Caudate nucleus (tissue), 63 donors: ENCODE measurements at places on chromosomes 7 and 10.
A peak's percentile ranks its signal among the peaks of the same experiment; 100 is the strongest.

- DNase-seq, result no peak
These were observed 42.0 kb upstream of the NRP1 start for GRCh38 chr10:33376476-33376875.

GRCh38 chr7:122100021-122100420 is 44.0 kb downstream of the AASS start:
- no peak for DNase-seq

GRCh38 chr7:83504330-83504729 is 144.6 kb downstream of the SEMA3E start:
- no peak for DNase-seq

- DNase-seq, result peak; percentile 12
These were observed 58.0 kb downstream of the FAM171A1 start for GRCh38 chr10:15313047-15313446.

GRCh38 chr10:124289851-124290795 is 128.6 kb downstream of the OAT start:
- no peak for DNase-seq

DNA sequence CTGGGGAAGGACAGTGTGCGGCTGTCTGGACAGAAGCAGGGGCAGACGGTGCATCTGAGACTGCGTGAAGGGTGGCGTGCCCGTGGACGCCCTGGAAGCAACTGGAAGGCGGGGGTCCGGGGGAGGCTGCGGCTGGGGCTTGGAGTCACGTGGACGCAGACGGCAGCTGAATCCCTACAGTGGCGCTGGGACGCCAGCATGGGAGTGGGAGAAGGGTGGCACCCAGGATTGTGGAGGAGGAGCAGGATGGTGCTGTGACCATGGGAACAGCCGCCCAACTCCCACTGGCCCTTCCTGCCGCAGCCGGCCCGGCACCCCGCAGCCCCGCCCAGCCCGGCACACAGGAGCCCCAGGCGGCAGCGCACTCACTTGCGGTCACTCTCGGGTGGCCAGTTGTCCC is 9.7 kb downstream of the INTS1 start:
- DNase-seq, result no peak

GRCh38 chr7:147861058-147861716 is 729.4 kb upstream of the C7orf33 start:
- no peak for DNase-seq

DNA sequence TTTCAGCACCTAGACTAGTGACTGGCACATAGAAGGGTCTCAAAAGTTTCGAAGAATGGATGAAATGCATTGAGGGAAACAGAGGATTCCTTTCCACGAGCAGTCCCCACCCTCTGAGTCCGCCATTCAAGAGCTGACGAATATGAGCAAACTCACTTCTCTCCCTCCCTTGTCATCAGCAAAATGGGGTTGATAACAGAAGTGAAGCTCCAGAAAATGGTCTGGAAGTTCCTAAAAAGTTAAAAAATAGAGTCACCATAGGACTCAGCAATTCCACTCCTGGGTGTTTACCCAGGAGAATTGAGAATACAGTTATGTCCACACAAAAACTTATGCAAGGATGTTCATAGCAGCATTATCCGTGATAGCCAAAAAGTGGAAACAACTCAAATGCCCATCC is 25.0 kb upstream of the SRGN start:
- DNase-seq, result no peak

DNA sequence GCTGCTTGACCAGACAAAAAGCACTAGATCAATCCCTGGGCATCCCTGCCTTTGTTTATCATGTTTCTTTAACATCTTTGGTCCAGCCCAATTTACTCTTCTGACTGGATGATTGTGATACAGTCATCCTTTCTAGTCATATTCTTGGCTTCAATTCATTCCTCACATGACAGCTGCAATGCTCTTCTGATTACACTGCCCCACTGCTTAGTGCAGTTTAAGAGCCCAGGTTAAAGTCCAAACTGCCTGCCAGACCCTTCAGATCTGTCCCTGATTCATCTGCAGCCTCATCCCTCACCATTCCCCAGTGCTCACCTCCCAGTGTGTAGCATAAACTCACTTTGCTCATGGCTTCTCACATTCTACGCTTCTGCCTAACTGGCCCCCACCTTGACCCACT is 383.8 kb downstream of the TNS3 start:
- DNase-seq, result no peak

- no peak for DNase-seq
These were observed 142.1 kb upstream of the PTPRZ1 start for GRCh38 chr7:121730869-121731268.

GRCh38 chr10:133258066-133258817 is 18.4 kb downstream of the ADAM8 start:
- DNase-seq, result no peak

- DNase-seq, result no peak
These were observed 67.0 kb downstream of the PRLHR start for GRCh38 chr10:118528426-118528825.

- no peak for DNase-seq
These were observed 69.4 kb downstream of the PTPRE start for GRCh38 chr10:127976286-127976685.

- DNase-seq, result no peak
These were observed 30.2 kb downstream of the TAS2R16 start for GRCh38 chr7:122965306-122965705.

- DNase-seq, result no peak
These were observed 391.7 kb upstream of the SHH start for GRCh38 chr7:156203923-156204322.

- no peak for DNase-seq
These were observed 43.5 kb downstream of the ADK start for GRCh38 chr10:74194545-74194944.

DNA sequence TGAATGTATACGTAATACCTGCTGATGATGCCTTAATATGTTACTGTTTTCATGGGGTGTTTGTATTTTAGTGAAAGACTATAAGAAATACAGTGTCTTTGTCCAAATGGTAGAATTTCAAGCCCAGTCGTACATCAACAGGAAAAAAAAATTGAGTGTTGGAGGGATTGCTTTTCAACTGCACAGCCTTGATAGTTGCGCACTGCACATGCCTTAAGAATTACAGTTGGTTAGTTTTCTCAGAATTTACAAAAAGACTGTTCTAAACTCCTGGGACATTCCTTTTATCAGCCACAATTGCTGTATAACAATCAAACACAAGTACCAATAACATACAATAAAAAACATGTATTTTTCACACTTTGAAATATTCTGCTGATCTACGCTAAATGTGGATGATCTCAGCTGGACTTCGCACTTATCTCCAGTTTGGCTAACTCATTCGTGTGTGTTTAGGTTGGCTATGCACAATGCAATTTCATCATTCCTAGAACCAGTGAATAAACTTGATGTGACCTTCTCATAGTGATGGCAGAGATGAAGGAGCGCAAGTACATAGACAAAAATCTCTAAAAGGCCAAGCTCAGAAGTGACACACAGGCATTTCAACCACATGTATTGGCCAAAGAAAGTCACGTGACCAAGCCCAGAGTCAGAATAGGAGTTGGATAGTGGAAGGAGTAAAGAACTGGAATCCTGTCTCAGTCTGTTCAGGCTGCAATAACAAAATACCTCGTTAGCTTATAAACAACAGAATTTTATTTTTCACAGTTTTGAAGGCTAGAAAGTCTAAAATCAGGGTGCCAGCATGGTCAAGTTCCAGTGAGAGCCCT is 152.3 kb downstream of the IPMK start:
- no peak for DNase-seq

DNA sequence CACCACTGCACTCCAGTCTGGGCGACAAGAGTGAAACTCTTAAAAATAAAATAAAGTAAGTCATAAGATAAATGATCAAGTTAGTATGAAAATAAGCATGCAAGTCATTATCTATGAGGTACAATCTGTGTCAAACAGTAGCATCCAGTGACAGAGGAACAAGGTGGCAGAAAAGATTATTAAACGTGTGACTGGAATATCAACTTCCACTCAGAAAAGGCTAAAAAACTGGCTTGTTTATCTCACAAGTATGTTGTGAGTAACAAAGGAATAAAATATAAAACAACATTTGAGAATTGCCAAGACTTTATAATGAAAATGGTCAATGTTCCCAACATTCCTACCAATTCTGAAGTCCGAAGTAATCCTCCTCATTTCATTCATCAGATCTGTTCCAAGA is 30.3 kb downstream of the ITGB1 start:
- DNase-seq, result no peak

DNA sequence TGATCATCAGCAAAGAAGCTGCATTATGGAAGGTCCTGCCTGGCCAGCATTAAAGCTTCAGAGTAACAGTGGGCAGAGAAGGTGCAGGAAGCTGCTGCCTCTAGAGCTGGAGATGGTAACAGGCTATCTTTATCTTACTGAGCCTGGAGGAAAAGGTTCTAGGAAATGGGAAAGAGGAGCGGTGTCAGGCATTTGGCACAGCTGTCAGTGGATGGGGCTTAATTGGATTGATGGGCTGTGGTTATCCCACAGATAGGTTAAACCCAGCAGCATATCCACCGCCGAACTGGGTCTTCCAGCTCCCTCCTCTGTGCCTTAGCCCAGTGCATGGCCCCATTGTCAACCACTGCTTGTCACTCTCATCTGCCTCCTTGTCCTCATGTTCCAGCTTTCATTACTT is 127.6 kb downstream of the CCNY start:
- DNase-seq, result no peak

- no peak for DNase-seq
These were observed 62.0 kb upstream of the ST8SIA6 start for GRCh38 chr10:17516376-17516775.

DNA sequence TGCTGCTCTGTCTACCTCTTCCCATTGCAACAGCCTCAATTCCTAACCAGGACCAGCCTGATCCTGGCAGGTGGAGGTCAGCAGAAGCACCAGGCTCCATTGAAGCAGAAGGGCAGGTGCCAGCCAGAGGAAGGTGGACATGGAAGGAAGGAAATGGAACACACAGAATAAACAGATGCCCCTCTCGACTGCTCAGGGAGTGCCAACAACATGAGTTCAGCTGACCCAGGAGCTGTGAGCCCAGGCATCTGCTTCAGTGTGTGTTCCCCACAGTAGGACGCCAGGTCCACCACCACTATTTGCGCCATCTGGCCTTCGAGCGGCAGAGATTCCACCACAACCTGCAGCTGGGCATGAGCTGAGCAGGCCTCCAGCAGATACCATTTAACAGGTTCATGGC is 56.7 kb downstream of the GPAM start:
- DNase-seq, result no peak

DNA sequence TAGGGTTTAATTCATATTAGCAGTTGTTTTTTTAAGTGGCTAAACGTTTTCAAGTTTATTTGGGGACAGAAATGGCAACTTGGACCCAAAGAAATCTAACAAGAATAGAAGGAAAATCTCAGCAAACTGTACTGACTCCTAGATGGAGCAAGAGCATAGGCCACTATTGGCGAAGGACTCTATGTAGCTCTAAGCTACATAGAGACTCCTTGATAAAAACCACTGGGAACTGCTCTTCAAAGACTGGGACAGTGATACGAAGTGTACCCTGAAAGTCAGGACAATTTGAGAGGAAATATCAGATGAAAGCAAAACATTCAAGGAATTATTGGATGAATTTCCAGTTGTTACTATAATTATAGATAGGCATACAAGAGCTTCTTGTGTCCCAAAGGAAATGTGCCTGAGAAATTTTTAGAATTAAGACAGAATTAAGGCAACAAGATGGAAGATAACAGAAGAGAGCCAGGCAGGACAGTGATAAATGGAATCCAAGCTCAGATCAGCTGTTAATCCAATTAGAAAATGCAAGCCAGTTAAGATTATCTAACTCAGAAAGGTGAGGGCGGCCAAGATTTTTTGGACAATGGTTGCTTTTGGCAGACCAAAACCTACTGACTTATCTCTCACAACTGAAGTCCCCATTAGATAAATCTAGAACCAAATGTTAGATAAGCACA is 103.7 kb upstream of the IFRD1 start:
- DNase-seq, result no peak

- DNase-seq, result no peak
These were observed 53.3 kb downstream of the DNAJB6 start for GRCh38 chr7:157389951-157390730.

DNA sequence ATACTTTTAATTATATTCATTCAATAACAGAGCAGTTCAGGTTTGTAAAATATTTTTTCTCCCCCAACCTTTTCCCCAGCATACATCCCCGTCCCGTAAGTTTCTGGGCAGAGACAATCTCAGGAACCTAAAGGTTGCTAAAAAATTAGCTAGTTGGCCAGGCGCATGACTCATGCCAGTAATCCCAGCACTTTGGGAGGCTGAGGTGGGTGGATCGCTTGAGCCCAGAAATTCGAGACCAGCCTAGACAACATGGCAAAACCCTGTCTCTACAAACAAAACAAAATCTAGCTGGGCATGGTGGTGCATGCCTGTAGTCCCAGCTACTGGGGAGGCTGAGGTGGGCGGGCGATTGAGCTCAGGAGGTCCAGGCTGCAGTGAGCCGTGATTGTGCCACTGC is 40.2 kb downstream of the TCF7L2 start:
- no peak for DNase-seq

DNA sequence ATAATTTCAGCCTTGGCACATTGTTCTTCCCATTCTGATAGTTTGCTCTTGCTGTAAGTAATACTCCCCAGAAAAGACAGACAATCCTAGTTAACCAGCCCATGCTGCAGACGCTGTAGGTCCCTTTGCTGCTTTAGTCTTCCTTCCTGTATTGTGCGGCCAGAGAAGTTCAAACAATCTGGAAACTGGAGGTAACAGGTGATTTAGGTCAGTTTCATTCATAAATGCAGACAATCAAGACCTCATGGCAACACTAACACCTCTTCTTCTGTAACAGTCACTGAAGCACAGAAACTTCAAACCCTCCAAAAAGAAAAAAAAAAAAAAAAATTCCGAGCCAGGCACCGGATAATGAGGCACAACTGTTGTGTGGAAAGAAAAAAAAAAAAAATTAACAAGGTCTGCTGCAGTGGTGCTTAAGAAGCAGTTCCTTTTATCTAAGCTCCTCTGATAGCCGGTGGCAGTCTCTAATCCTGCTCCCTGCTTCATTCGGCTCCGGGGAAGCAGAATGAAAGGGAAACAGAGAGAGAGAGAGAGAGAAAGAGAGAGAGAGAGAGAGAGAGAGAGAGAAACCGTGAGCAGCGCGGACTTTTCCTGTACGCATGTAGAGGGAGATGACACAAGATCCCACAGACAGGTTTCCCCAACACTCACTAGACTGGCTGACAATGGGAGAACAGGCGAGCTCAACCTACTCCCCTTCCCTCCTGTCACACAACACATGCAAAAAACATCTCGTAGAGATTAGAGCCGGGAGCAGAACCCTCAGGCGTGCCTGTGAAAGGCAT is at the start of gene SEMA3A:
SEMA3A (minus strand) TSS at position 306 of the 788 bp plus-strand sequence; CDS start at position 103, 203 bp downstream.
- no peak for DNase-seq

DNA sequence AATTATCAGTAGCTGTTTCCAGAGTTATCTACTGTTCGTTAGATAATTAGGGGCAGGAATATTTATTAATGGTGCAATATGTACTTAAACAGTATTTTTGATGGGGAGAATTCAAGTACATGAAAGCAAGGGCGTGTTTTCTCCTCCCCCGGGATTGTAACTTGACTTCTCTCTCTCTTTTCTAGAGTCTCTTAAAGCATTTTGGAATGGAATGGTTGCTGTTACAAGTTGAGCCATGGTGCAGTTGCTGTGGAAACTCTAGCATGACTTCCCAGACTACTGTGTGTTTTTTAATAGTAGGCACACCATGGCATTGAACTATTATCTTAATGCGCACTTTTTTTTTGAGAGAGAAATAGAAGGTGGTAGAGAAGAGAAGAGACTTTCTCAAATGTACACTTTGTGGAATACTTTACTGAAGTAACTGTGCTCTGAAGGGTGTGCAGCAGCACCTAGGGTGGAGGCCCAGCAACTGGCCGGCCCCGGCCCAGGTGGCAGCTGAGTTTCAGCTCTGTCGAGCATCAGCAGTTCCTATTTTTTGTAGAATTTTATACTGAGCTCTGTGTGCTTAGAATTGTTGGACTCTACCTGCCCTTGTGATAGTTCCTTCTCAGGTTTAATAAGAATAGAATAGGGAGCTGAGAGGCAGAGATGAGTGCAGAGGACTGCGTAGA is 64.4 kb downstream of the CCNY start:
- DNase-seq, result no peak
